ENCODE measurements at places on chromosomes 3 and 15.

GRCh38 chr3:127009531-127009930 lies 26.6 kb downstream of the PLXNA1 start:
- no peak for DNase-seq

DNA sequence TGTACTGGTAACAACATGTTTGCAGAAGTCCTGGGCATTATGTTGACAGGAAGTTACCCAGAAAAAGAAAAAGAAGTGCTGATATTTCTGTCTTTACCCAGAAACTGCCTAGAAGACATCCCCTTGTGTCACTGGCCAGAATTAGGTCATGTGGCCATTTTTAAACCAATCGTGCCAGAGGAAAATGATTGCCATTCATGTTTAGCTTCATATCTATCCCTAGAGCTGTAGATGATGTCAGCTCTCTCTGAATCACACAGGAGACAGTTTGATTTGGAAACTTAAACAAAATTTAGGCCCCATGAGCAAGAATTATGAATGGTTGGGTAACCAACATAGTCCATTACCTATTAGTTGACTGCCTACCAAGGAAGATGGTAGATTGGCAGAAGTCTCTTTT lies 8.9 kb upstream of the PLOD2 start:
- no peak for DNase-seq

- no peak for DNase-seq
Measured at GRCh38 chr3:126498461-126498860, 19.1 kb downstream of the UROC1 start.

DNA sequence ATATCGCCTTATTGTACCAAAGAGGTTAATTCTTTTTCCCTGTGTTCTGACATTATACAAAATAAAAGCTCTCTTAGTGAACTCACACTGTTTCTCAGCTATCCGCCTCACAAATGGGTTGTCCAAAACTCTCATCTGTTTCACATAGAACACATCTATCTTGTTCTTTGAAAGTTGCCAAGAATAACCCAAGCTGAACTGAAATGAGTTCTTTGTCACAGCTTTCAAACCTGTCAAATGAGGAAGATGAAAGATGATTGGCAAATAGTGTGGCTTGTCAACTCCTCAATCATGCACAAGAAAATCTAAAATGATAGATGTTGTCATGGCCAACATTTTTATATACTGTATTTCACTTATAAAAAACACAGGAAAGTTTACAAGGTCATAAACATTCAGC lies 168.1 kb upstream of the OSTN start:
- DNase-seq, result no peak

- DNase-seq, result no peak
Measured at GRCh38 chr15:96054621-96055020, 275.9 kb upstream of the NR2F2 start.

DNA sequence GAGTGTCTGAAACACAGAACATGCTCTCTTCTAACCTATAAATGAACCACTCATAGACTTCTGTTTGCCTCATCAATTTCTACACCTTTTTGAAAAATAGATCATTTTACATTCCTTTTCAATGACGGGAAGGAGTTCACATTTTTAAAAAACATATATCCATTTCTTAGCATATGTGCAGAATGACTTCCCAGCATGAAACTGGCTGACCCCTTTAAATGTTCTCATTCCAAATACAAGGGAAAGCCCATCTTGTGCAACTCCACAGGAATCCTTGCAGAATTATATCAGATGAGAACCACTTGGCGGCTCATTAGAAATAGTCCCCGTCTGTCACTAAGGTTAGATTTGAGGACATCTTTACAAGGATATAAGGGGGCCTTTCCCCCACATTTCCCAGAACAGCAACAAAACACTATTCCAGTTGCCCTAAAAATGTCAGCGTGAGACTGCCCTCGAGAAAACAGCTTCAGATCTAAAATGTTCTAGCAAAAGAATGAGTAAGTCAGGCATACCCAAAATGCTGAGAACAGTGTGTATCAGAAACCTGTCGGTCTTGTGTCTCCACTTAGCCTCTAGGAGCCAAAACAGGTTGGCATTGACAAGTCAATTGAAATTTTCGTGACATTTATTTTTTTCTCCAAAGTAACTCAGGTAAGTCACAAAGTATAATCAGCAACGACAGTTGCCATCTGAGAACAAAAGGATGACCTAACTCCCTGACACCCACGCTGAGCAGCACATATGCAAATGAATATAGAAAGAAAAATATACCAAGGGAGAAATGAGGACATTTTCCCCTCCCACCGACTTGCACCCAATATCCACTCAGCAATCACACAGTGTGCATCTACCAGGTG lies 63.1 kb downstream of the FOXP1 start:
- DNase-seq, result no peak

GRCh38 chr3:112647122-112647521 lies 6.2 kb upstream of the CCDC80 start:
- DNase-seq, result peak; percentile 66

DNA sequence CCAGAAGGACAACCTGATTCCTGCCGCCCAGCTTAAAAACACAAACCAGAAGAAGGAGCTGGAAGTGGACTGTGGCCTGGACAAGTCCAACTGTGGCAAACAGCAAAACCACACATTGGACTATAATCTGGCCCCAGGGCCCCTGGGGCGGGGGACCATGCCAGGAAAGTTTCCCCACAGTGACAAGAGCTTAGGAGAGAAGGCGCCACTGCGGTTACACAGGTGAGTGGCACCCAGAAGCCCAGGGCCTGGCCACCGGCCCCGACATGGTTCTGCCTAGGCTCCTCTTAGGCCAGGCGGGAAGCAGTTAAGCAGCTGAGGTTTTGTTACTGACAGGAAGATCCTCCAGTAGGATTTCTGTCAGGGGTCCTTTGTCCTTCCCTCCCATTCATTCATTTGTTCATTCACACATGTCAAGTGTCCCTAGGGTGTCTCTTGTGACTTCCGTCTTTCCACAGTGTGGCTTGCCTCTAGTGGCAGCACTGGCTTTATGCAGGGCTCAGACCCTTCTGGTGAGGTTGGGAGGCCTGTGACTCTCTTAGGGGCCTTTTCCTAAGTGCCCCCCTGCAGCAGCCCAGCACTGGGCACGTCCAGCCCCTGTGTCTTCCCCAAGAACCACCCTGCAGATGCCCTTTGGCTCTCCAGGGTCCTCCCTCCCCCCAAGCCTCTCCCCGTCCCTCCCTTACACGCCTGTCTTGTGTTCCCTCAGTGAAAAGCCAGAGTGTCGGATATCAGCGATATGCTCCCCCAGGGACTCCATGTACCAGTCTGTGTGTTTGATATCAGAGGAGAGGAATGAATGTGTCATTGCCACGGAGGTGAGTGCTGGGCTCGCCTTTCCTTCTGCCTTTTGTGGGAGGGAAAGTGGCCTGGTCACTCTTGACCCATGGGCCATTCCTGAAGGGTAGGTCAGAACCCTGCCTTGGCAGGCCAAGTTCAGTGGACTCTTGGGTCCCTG lies 7.8 kb downstream of the DLL4 start:
- DNase-seq, result no peak

- DNase-seq, result peak; percentile 46
Measured at GRCh38 chr15:66621491-66622467, 56.0 kb upstream of the LCTL start.

DNA sequence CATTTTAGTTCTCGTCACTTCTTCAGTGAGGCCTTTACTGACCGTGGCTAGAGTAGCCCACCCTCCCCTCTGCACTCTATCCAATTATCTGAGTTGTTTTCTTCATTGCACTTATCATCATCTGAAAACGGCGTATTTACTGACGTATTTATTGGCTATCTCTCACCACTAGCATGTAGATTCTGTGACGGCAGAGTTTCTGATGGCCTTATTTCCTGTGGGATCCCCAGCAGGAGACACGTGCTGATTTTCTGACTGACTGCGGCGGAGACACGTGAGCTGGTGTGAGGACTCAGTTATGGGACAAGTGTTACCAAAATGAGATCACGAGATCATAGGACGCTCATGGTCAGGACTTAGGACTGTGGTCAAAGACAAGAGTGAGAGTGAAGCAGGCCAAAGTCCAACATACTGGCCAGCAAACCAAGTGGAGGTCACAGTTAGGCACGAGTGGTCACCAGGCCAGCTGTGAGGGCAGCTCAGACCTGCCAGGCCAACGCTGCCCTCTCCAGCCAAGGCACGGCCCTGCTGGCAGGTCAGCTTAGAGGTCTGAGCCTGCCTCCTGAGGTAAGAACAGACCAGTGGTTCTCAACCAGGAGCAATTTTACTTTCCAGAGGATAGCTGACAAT lies 50.6 kb upstream of the BNIP2 start:
- DNase-seq, result no peak

GRCh38 chr15:68821190-68821840 lies 620 bp upstream of the ANP32A start:
- DNase-seq, result no peak

DNA sequence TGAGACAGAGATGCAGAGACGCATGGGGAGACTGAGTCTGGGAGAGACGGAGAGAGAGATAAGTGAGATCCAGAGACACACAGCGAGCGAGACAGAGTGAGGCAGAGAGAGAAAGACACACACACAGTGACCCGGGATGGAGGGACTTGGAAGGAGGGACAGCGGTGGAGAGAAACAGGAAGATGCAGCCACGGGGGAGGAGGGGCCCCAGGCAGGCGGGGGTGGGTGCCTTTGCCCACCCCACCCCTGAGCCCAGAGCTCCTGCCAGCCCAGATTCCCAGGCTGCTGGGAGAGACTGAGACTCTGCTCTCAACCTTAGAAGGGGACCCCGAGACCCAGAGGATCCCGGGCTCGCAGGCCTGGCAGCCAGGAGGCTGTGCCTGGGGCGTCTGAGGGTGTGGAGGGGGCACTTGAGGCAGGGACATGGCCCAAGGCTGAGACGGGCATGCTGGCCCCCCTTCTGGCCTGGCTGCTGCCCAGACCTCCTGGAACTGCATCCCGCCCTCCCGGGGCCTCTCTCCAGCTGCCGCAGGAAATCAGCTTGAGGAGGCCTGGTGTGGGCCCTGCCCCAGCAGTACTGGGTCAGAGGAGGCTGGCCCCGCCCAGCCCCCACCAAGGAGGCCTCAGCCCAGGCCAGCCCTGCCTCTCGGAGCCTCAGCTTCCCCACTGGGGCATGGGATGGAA lies 18.1 kb downstream of the H1-8 start:
- DNase-seq, result peak; percentile 92

DNA sequence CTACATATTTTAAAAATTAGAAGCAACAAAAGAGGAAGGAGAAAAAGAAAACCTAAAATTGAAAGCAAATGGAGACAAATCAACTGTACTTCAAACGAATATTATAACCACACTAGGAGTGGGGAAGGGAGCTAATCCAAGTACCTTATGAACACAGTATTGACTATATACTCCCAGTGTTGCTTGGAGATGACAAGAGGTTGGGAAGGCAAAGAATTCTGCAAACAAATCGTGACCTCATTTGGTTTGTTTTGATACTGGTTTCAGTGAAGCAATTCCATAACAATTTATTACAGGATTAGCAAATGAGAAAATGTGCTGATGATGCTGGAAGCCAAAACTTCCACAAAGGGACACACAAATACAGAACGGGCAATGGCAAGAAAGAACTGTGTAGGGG lies 268.1 kb downstream of the ULK4 start:
- no peak for DNase-seq

DNA sequence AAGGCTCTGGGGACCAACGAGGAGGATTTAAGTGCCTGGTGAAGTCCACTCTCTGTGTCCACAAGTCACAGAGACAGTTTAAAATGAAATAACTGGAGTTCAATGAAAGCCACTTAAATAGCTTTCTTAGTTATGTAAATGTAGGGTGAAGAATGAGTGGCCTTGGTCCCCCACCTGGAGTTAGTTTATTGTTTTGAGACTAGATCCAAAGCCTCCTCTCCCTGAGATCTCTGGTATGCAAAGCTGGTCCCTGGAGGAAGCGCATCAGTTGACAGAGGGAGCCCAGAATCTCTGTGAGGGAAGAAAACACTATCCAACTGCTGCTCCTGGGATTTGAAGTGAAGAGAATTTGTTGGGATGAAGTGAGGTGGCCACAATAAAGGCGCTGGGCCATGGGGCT lies 40.5 kb downstream of the EXOG start:
- DNase-seq, result no peak

- no peak for DNase-seq
Measured at GRCh38 chr3:4514916-4515315, 21.8 kb downstream of the ITPR1 start.

- no peak for DNase-seq
Measured at GRCh38 chr3:182268711-182269110, 524.6 kb upstream of the ATP11B start.

DNA sequence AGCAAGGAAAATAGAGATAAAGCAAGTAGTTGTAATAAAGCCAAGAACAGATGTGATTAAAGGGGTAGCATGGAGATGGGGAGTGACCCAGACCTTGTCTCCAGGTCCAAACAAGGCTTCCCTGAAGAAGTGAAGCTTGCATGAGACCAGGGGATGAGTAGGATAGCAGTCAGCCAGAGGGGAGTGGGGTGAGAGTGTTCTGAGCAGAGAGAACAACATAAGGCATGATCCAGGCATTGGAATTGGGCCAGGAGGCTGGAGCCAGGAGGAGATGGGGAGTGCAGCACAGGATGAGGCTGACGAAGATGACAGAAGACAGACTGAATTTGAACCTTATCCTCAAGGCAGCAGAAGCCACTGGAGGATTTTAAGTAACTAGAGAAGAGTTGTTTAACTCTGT lies 7.2 kb downstream of the TMOD2 start:
- DNase-seq, result peak; percentile 72

GRCh38 chr15:80514071-80514780 lies 110.0 kb downstream of the ARNT2 start:
- peak; percentile 65 for DNase-seq
